Activated CD8-positive, alpha-beta T cell treated with anti-CD3 and anti-CD28 coated beads, Interleukin-2, amount 10 ng/mL, durations not matched to agents 7 days and 5 days (primary cell): ENCODE measurements at places on chromosomes 7 and 10.

- DNase-seq = no peak
Observed at GRCh38 chr7:425794-426188, 93.9 kb downstream of the PDGFA start.

DNA sequence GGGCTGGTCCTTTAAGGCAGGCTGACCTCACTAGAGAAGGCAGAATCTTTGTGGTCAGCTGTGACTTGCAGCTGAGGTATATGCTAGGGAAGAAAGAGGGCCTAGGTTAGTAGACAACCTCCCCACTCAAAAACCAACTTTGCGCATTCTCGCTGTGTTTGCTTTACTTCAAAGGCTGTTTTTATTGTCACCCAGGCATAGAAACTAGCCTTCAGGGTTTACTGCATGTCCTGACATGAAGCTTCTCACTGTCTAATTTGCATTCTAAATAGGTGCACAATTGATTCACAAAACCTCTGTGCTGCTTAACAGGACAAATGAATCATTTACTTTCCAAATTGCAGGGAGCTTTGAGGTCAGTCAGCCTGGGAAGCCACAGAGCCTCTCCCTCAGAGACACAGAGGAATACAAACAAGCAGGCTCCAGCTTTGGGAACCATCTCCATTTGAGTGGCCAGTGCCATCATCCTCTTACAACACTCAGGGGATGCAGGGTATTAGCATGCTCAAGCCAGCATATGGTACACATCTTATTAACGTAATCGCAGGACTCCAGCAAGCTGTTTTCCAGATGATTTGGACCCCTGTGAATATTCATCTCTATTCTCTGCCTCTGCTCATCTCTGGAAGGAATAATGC is 596.4 kb upstream of the GHITM start:
- DNase-seq = no peak

- no peak for DNase-seq
Observed at GRCh38 chr7:13034693-13035092, 347.3 kb downstream of the ARL4A start.

DNA sequence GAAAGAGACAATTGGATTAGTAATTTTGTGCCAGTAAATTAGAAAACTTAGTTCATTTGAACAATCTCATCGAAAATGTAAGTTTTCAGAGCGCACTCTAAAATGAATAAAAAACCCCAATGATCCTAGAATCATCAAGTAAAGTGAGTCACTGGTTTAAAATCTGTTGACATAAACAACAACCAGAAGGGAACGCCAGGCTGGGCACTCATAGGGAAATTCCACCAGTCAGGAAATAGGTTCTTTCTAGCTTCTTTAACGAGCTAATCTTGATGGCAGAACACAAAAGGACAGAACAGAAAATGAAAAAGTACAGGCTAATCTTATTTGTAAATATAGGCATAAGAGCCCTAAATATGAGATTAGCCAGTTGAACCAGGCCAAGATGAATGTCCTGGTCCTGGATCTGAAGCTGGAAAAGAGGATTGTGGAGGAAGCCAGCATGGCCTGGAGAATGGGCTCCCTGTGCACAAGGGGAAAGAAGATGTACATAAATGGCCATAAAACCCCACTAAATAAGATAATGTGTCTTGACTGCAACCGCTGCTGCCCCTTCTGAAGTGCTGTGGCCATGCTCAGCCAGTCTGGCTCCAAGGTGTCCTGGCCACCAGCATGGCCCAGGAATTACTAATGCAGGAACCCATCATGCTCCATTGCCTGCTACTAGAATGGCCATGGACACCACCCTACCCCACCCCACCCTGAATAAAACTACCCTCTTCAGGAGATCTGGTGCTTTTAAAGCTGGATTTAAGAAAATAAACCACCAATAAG is 114.0 kb downstream of the WDFY4 start:
- no peak for DNase-seq

DNA sequence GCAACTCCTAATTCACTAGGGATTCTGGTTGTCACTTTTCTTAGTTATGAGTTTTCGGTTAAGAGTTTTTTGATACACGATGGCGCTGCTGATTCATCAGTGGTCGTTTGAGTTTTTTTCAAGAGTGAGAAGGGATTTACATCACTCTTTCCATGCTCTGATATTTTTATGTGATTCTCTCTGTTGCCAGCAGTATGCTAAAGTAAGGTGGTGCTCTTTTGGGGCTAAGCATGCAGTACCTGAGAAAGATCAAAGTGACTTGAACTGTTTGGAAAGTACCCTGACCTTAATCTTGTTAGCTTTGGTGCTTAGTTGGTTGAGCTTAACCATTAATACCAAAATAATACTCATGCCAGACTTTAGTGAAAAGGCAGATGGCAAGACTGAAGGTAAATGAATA is 28.1 kb downstream of the STAMBPL1 start:
- no peak for DNase-seq

DNA sequence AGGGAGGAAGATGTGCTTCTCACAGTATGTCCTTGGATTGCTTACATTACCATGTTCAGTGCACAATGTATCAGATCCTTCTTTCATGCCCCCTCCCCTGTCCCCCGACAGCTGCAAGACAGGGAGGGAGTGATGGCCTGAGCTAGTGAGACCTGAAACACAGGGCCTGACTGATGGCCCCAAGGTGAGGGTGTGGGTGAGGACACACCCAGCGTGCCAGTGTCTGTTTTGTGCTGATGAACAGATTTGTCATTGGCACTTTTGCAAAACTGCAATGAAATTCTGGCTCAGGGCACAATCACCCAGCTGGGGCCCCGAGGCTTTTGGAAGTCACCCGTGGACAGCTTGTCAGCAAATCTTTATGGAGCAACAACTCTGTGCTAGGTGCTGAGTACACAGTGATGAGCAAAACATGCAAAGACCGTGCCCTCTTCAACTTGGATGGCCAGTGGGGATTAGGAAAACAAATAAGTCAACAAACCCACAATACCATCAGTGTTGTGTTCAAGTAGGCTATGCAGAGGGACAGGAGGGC is 59.4 kb upstream of the EMX2 start:
- no peak for DNase-seq

DNA sequence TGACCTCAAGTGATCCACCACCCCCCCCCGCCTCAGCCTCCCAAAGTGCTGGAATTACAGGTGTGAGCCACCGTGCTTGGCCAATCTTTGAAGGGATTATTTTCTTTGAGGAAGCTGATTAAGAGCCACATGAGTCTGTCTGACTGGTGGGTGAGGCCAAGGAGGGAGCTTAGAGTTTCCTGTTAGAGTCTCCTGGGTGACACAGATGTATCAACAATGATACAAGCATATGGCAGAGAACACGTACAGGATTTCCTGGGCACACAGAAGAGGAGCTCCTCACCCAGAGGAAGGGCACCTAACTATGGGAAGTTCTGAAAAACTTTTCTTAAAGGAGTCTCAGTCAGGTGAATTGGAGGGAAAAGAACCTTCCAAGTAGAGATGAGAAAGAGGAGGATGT is 69.4 kb downstream of the GOLGA7B start:
- DNase-seq = no peak

DNA sequence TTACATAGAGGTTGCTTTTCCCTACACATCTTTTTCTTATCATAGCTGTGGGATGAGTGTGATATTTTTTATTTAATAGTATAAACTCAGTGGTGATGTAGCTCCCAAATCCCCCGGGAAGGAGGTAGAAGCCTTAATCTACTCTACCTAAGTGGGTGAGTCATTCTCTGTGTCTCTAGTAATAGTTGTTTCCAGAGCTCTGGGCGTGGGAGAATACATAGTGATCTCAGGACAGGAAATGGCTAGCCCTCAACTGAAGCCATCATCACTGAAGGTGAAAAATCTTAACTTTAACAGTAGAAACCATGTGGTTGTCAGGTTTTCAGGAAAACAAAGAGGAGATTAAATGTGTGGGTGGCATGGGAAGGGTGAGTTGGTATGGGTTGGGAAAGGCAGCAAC is 278.4 kb downstream of the ANKRD30A start:
- DNase-seq = no peak

DNA sequence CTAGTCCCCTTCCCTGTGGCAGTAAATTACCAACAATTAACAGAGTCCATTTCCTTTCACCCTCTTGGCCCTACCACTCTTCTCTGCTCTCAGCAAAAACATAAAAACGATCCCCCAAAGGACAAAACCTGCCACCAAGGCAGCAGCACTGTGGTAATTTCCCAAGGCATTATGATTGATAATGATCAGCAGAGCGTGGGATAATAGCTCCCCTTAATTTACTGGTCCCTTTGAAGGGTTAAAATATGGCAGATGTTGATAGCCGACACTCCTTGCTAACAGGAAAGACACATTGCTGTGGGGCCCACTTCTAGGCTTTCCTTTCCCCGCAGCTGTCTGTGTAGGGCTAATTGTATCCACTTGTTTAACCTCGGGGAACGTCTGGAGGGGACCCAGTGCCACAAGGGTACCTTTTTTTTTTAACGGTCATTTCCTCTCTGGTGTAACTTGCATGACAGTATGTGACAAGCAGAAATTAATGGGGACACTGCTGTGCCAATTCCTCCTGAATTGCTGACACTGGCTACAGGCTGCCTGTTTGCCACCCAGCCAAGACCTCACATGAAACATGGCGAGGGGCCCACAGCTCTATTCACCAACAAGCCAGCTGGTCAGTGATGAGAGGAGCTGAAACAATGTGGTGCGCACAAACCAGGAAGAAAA is 81.3 kb downstream of the CDK6 start:
- DNase-seq = no peak

DNA sequence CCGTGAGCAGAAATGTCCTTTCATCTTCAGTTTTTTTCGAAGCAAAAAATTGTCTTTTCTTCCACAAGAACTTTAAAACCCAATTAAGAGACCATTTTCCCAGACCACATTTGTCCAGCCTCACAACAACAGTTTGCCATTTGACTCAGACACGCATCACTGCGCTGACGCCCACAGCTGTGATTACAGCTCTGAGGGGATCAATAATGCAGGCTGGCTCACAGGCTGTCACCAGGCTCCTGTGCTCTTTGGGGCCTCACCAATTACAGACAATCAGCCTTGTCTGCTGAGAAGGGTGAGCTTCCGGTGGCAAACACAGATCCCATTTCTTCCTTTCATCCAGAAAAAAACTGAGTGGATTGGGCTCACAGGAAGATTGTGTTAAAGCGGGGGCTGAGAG is 33.3 kb downstream of the DDC start:
- DNase-seq = no peak

DNA sequence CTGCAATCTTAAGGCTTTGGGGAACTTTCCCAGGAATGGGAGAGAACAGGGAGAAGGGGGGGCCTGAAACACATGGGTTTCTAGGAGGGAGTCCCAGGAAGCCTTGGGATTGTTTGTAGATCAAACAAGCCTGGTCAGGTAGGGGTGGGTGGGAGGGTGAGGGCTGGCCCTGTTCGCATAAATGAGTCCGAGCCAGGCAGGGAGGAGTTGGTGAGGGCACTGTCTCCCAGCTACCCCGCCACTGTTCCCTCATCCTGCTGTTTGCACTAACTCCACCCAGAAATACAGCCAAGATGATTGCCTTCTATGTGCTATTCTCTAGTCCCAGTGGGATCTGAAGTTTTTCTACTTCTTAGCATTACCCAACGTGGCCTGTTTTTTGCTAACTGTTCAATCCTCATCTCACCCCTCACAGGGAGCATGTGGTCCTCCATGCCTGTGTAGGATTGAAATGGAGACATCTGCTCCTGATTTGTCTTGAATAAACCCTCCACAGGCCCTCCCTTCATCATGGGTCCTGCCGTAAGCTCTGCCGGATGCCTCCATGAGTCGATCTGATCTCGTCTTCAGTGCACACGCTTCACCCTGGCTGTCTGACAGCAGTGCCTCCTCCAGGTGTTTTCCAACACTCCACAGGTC is 257.0 kb downstream of the COBL start:
- no peak for DNase-seq

DNA sequence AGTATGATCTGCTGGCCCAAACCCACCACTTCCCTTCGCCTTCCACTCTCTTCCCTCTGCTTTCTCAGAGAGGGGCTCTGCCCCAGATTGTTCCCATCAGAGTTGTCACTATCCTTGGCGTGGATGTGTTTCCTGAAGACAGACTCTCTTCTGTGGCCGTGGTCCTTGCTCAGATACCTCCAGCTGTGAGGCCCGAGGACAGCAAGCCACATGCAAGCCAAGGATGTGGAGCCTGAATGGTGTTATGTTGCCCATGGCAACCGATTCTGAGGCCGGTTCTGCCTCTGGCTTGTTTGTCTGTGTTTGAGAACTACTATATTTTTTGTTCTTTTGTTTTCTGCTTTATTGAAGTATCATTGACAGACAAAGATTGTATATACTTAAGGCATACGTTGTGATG is 247.4 kb upstream of the PODXL start:
- no peak for DNase-seq

DNA sequence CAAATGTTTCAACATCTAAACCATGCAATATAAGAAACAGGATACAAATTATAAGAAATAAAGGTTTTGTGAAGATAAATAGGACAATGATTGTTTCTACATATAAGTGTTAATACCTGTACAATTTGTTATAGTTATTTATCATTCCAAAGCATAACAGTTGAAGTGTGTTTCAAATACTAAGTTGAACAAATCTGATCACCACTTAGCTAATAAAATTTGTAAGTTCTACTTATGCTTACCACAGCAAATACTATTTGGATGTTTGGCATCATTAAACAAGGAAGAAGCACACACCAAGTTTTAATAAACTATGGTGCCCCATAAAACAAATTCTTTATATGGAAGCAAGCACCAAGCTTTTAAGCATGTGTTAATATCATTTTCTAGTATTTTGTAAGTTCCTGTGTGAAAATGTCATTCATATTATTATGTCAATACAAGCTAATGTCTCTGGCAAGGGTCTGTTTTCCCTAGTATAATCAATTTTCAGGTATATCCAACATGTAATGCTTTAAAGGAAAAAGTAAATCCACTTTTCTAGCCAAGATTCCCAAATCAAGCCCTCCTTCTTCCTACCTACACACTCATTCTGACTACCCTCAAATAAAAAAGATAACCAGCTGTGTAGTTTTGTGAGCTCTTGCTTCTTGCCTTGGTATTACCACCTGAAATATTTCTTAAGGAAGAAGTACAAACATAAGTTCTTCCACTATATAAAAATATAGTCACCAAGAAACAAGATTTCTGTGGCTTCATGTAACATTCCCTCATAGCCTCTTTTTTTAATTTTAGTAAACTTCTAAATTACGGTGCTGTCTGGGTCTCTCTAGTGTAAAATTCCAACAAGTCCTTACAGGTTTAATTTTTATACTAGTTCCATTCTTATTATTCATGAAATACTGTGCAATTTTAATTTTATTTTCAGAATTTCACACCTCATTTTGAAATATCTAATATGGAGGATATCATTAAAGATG is 9.2 kb downstream of the SKAP2 start:
- no peak for DNase-seq

- DNase-seq = no peak
Observed at GRCh38 chr7:34069676-34070075, 164.3 kb downstream of the BMPER start.

DNA sequence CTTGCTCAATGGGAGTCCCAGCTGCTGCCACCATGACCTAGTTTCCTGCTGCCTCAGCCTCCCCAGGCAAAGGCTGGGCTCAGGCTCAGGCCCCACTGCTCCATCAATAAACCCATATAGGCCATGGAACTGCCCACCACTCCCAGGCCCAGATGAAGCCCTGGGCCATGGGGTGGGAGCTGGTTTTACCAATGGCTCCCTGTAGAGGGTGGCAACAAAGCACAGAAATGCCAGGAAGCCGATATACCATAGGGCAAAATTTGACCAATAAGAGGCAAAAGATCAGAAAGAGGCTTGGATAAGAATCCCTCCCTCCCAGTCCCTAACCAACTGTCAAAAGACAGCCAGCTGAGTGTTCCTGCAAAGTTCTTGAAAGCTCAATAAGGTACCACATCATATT is 101.8 kb upstream of the DOCK1 start:
- DNase-seq = no peak
